ENCODE measurements at places on chromosomes 11 and 22.

GRCh38 chr11:78991681-78992080 lies 417.0 kb upstream of the NARS2 start:
- no peak for DNase-seq

DNA sequence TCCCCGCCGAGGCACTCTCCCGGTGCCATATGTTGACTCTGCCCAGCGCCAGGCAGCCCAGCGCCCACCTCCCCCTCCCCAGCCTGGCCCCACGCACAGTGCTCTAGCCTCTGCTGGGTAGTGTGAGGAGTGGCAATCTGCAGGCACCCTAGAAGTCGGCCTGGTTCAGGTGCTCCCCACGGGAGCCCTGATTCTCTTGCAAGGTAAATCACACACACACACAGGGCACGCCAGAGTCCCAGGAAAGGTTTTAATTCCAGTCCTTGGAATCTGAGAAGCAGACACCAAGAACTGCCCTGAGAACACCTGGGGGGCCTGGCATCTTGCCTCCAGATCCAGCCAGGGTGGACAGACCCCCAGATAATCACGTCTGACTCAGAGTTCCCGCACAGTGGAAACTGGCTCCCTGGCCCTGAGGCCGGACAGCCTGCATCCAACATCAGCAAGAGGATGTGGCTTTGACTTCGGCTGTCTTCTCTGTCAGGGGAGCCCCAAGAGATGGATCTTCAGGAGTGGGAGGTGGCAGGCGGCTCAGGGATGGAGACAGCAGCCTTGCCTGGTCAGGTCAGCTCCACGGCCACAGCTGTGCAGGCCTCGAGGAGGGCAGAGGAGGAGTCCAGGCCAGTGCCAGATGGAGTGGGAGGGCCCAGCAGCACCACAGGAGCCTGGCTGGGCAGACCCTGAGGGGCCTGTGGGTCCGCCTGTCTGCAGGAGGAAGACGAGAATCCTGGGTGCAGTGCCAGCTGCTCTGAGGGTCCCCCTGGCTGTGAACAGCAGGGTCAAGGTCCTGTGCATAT lies 1.1 kb upstream of the RIN1 start:
- DNase-seq, result no peak

GRCh38 chr11:112605093-112605666 lies 344.5 kb upstream of the PLET1 start:
- DNase-seq, result no peak

GRCh38 chr11:120622189-120622875 lies 110.8 kb downstream of the GRIK4 start:
- DNase-seq, result no peak

- no peak for DNase-seq
Observed at GRCh38 chr11:75535071-75535470, 9.3 kb upstream of the GDPD5 start.

Data from HepG2 (cell line).